GM12864 (cell line): ENCODE measurements at places on chromosomes 12 and 14.
A peak's percentile ranks its signal among the peaks of the same experiment; 100 is the strongest.

- DNase-seq: no peak
Observed at GRCh38 chr12:2052826-2053678, at the start of gene CACNA1C. Gene CACNA1C, plus strand, starts transcription at chr12:2052987. Its CDS starts 576 bp downstream, at chr12:2053563.

DNA sequence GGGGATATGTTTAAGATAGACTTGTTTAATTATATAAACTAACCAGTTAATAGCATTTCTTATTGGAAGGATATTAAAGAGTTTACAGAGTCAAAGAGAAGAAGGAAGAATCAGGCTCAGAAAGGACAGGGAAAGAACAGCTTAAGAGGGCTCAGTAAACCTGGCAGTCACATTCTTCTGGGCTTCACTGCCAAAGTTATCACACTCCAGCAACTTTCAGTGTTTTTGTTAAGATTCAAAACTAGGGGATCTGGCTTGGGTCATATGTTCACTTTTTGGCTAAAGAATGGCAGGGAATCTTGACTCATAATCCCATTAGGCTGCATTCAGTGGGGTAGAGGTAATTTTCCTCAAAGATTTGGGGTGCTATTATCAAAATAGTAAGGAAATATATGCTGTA lies 312.3 kb downstream of the RAD51B start:
- DNase-seq: no peak

DNA sequence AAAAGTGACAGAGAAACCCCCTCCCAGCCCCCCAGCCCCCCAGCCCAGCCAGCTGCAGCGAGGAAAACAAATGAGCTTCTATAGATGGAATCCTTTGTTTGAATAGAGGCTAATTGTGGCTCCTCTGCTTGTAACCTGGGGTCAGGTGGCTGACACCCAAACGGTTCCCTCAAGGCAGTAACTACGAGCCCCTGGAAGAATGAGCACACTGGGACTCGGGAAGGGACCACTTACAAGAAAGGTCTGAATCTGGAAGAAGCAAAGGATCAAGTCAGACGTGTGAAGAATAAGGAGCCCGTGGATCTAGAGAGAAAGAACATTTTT lies 108.7 kb upstream of the FUT8 start:
- DNase-seq: no peak

DNA sequence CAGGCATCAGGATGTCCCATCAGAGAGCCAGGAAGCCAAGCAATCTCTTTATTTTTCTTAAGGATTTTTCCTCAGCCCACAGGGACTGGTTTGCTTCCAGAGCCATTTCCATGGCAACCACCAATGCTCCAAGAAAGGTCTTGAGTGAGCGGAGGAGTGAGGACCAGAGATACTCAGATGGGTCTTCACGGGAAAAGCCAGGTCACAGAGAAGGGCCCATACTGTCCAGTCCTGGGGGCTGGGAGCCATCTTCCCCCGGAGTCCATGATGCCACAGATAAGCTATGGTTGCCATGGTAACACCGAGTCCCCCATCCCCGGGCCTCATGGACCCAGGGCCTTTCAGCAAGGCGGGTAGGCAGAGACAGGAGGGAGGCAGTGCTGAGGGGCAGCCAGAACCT lies 28.6 kb downstream of the CMKLR1 start:
- DNase-seq: no peak

GRCh38 chr14:36006623-36007022 lies 169.9 kb downstream of the PTCSC3 start:
- DNase-seq: no peak

DNA sequence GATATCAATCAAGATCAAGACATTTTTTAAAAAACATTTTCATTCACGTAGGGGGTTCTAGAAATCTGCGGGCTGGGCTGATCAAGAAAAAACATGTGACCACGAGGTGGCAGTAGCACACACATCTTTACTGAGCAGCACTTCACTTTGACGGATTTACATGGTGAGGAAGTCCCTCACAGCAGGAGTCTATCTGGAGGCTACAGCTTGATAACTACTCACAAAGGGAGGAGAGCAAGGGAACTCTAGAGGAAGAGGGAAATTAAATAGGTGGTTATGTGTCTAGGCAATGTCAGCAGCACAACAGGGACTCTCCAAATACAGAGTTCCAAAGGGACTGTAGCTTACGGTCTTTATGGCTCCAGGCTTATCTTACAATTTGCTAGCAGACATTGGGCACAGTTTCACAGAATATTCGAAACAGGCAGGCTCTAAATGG lies 248.1 kb downstream of the DPY19L2 start:
- peak; percentile 19 for DNase-seq

DNA sequence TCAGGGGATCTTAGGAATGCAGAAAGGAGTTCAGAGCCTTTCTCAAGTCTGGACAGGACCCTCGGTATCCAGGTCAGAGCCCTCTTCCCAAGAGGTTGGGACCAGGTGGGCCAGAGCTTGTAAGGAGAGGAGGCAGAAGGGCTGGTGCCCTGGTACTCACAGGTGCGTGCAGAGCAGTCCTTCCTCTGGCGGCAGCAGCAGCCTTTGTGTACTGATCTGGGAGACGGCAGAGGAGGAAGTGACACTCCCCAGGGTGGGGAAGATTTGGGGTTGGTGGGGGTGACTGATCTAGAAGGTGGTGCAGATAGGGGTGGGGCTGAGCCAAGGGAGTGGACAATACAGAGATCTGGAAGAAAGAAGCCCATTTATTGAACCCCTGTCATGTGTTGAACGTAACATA lies at the start of gene ITGB7:
TSS of gene ITGB7 (minus strand) at position 210 of the 400 bp plus-strand sequence. CDS start 6,808 bp downstream, outside the sequence.
- peak; percentile 84 for DNase-seq

GRCh38 chr12:62977418-62977817 lies 42.5 kb upstream of the PPM1H start:
- DNase-seq: no peak

- DNase-seq: no peak
Observed at GRCh38 chr12:63937378-63938316, 93.1 kb downstream of the SRGAP1 start.

DNA sequence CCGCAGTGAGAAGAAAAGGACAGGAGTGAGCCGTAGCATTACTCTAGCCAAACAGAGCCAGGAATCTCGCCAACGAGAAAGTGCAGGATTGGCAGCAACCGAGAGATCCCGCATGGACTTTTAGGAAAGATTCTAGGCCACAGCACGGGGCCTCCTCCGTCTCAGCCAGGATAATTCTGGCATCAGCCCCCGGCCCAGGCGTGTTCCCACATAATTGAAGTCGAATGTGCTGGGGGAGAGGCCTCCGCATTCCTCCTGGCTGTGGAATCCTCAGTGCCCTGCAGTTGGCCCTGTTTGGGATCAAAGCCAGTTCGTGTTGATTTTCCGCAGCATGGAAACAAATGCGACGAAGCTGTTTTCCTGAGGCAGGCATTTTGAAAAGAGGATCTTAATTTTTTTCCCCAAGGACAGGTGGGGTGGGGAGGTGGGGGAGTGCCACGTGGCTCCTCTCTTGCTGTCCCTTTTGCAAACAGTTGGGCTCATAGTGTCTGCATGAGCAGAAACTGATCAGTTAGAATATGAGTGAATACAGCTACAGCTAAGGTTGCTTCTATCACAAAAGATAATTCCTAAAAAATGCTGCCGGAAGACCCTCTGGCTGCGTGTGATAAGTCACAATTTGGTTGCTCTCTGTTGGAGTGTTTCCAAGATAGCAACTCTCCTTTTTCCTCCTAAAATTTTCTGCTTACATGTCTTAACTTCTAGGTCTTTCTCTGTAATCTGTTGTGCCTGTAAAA lies 37.3 kb upstream of the ATXN2 start:
- DNase-seq: no peak

- no peak for DNase-seq
Observed at GRCh38 chr14:78254911-78255461, 84.8 kb downstream of the NRXN3 start.

DNA sequence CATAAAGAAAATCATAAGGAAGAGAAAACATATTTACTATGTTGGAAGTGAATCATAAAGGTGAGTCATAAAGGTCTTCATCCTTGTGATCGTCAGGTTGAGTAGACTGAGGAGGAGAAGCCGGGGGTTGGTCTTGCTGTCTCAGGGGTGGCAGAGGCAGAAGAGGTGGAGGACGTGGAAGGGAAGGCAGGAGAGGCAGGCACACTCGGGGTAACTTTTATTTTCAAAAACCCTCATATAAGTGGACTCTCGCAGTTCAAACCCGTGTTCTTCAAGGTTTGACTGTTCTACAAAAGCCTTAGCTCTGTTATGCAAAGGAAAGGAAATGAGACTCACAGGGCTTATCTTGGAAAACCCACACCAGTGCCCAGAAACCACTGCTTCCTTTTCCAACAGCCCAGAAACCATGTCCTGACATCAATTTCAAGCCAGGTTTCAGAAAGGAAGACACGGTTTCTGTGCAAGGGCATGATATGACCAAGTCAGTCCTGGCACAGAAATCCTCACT lies 14.0 kb downstream of the SMCO2 start:
- DNase-seq: no peak

DNA sequence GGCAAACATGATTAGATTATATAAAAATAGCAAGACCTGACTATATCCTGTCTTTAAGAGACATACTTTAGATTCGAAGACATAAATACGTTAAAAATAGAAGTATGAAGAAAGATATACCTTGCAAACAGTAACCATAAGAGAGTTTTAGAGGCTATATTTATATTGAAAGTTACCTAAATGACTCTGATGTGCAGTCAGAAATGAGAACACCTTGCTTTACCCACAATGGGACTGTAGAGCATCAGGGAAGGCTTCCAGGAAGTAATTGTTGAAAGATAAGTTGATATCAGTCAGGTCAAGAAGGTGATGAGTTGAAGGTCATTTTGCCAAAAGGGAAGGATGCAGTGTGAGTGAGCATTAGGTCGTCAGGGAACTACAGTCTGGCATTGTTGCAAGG lies 110.2 kb downstream of the NEDD1 start:
- peak; percentile 2 for DNase-seq

- peak; percentile 83 for DNase-seq
Observed at GRCh38 chr12:24997970-24998582, 49.2 kb upstream of the BCAT1 start.

GRCh38 chr14:75757644-75758402 lies 96.8 kb downstream of the TTLL5 start:
- peak; percentile 18 for DNase-seq

DNA sequence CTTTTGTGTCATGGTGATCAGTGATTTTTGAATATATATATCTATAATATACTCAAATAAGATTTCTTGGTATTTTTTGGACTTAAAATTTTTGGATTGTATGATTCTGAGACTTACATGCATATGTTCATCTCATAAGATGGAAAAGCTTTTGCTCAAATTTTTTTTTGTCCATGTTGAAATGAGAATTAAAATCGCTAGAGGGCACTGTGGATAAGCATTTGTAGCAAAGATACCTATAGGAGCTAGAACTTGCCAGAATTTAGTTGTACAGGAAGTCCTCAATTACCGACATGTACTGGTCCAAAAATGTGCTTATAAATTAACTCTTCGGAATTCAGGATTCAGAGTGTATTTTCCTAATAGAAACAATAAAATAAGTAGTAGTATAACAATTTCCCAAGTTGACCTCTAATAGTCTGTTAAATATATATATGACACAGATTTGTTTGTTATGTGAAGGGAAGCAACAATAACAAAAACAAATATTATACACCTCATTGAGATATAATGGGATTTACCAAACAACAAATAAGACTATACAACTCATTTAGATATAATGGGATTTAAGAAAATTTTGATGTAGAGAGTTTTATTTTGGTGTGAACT lies 179.6 kb downstream of the TMEM117 start:
- peak; percentile 36 for DNase-seq

GRCh38 chr14:21075719-21076437 lies 5.8 kb downstream of the ARHGEF40 start:
- no peak for DNase-seq

- no peak for DNase-seq
Observed at GRCh38 chr12:76518699-76519098, 40.9 kb downstream of the OSBPL8 start.

DNA sequence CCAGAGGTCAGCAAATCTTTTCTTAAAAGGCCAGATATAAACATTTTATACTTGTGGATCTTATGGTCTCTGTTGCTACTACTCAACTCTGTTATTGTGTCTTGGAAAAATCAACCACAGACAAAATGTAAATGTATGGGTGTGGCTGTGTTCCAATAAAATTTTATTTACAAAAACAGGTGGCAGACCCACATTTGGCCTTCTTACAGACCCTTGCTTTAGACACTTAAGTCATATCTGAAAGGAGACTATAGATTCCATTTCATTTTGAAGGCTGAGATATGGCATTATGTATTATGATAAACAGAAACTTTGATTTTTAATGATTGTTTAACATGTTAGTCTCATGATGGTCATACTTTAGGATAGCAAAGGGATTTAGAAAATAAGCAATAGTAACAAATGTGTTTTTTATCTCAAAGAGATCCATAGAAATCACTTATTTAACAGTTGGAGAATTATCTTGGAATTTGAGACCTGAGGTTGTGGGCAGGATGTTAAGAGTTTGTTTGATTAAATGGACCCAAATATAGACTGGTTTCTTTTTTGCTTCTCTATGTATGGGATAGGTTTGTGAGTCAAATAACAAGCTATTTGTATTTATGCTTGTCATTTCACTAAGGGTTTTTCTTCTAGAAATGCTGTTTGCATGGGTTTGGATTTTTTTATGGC lies 51.2 kb downstream of the PPFIBP1 start:
- no peak for DNase-seq

GRCh38 chr14:103007555-103007954 lies 49.8 kb downstream of the CDC42BPB start:
- DNase-seq: no peak

DNA sequence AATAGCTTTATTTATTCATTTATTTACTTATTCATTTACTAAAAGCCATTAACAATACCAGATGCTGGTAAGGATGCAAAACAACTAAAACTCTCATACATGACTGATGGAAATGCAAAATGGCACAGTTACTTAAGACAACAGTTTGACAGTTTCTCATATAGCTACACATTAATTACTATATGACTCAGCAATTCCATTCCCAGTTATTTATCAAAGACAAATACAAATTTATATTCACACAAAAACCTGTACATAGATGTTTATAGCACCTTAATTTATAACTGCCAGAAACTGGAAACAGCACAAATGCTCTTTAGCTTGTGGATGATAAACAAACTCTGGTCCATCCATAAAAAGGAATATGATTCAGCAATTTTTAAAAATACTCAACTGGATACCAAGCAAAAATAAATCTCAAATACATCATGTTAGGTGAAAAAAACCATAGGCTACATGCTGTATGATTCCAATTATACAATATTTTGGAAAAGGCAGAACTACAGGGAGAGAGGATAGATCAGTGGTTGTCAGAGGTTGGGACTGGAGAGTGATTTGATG lies 37.9 kb upstream of the ST8SIA1 start:
- DNase-seq: no peak

DNA sequence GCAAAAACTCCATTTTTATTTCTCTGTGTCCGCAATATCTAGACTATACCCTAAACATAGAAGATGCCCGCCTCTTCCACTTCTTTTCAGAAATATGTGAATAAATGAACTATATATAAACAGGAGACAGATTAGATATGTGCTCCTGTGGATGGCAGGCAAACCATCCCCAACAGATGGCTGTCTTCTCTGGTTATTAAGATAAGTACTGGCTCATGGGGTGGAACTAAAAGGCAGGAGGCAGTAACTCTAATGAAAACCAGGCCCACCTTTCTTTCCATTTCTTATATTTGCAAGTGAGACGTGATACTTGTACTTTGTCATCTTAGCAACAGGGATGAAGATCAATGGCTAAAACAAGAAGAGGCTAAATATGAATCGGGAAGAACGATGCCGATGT lies 20.2 kb downstream of the E2F7 start:
- DNase-seq: no peak
